HFFc6 (cell line): ENCODE measurements at places on chromosomes 7 and 10.

- DNase-seq: no peak
Measured at GRCh38 chr10:69278446-69278963, at the start of gene HK1. Gene HK1 (plus strand): TSS chr10:69278496.

DNA sequence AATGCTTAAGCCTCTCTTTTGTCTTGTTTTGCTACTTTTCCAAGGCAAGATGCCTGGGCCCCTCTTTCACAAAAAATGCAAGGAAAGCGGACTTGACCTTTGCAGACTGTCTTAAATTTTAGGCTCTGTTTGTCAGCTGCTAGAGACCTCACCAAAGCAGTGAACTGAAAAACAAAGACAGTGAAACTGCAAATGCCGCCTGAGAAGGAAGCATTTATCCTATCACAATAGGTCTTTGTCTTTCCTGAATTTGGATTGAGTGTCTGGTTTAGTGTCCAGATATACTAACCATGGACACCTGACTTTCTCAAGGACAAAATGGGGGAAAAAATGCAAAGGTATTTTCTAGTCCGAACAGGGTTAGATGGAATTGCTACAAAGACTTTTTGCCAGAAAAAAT lies 256.9 kb downstream of the INHBA start:
- no peak for DNase-seq

- DNase-seq: peak; percentile 74
Measured at GRCh38 chr7:79282882-79283602, 170.4 kb downstream of the MAGI2 start.

DNA sequence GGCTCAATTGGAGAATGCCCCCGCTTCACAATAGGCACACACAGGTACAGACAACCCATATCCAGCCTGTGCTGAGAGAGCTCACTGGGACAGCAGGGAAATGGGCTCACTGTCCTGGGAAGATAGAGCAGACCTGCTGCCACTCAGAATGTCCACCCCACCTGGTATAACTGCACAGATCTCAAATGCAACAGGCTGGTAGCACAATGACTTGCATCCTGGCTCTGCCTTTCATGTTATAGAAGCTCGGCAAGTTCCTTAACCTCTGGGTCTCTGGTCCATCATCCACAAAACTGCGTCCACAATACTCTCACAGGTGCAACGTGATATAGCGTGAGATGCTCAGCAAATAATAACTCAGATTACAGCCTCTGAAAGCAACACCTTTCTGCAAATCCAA lies 295.4 kb downstream of the GRID1 start:
- no peak for DNase-seq

- DNase-seq: no peak
Measured at GRCh38 chr7:128388145-128388485, 21.7 kb downstream of the IMPDH1 start.

GRCh38 chr10:71627230-71627939 lies 92.2 kb downstream of the C10orf105 start:
- no peak for DNase-seq

DNA sequence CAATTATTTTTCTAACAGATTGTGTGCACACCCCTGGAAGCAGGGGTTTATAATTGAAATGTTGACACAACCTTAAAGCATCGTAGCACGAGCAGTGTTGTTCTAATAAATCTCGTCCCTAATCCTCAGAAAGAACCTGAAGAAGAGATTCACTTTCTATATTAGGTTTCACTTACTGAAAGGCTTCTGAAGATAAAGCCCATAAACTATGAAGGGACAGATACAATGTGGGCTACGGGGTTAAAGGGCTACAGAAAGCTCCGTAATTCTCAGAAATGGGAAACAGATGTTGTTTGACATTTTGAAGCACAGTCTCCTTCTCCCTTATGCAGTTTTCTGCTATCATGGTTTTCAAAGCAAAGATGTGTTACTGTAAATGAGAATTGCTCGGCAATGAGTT lies 479.6 kb downstream of the GATA3 start:
- no peak for DNase-seq

DNA sequence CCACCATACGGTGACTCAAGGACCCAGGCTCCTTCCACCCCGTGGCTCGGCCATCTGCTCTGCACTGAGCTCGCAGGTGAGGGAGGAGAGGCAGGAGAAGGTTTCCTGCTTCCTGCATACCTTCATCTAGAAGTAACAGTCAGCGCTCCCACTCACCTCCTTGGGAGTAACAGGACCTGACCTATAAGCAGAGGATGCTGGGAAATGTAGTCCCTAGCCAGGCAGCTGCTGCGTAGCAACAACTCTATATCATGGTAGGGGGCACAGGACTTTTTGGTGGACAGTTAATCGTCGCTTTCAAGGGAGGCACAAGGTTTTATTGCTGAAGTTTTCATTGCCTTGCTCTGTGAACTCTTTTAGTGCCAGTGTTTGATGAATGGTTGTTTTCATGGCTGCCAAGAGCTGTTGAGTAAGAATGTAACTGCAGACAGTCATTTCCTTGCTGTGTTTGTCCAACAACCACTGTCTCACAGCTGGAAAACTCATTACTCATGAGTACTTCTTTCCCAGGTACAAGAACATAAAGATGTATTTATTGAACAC lies 10.2 kb upstream of the ZFYVE27 start:
- peak; percentile 49 for DNase-seq

GRCh38 chr7:81845744-81846241 lies 75.9 kb upstream of the HGF start:
- no peak for DNase-seq

DNA sequence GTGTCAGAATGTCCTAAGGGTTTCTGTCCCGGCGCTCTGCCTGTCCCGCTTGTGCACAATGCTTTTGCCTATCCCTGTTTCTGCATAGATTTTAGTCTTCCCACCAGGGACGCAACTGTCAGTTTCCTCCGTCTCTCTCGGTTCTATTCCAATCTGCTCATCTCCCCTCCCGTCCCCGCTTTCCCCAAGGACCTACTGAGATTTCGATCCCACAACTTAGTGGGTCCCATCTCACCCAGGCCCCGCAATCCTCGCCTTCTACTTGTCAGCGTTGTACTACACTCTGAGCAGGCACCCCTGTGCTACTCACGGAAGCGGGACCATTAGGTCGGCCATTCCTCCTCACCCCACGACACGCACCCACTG lies 519 bp upstream of the ZNF655 start:
- no peak for DNase-seq

- no peak for DNase-seq
Measured at GRCh38 chr7:366161-366803, 76.3 kb downstream of the FOXL3 start.

- no peak for DNase-seq
Measured at GRCh38 chr10:86899132-86899531, 58.3 kb downstream of the MMRN2 start.

DNA sequence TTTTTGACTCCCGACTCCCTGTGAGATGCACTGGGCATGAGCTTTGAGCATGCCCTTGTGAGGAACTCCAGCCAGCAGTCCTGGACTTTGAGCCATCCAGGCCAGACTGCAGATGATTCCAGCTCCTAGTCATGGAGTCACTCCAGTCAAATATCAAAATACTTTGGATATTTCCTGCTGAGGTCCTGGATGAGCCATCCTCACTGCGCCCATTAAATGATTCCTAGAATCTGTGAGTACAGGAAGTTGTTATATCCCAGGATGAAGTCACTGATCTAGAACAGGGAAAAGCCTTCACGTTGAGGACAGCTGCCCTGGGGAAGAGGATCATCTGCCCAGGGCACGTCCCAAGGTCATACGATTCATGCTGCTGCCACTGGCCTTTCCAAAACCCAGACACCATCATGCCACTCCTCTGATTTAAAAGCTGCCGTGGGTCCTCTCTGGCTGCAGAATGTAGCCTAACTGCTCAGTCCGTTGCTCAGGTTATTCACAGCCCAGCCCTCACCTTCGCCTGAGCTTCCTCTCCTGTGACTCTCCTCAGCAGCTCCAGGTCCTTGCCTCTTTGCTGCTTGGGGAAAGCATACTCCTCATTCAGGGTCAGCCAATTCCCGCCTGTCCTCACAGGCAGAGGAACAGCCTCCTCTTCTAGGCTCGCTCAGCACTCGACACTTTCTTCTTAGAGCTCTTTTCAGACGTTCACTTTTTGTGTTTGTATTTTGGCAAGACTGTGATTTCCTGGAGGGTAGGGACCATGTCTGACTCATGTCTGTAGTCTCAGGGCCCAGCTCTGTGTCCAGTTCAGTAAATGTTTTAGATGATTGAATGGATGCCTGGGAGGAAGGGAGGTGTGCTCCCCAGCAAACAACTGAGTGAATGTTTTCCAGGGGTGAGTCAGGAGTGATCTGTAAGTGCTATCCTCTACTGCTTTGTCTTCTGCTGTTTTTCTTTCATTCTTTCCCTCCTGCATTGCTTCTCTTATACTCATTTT lies 157.8 kb downstream of the SNX10 start:
- no peak for DNase-seq

DNA sequence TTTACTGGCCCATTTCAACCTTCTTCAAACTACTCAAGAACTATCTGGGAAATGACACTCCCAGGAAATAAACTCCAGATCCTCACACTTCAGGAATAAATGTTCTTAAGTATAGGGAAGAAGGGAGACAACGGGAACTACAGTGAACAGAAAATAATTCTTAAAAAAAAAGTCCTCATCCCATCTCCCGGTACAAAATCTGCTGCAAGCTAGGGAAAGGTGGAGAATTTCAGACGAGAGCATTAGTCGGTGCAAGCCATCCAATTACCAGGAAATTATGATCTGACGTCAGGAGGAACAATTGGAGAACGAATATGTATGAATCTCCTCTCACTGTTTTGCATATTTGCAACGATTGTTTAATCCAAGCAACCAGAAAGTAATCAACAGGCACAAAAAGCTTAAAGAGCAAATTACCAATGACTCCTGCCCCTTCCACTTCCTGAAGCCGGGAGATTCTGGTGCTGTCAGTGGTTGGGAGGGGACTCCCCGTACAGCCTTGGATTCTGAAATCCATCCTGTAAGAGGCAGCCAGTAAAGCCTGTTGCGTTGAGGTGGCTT lies 15.1 kb upstream of the GATA3 start:
- no peak for DNase-seq

DNA sequence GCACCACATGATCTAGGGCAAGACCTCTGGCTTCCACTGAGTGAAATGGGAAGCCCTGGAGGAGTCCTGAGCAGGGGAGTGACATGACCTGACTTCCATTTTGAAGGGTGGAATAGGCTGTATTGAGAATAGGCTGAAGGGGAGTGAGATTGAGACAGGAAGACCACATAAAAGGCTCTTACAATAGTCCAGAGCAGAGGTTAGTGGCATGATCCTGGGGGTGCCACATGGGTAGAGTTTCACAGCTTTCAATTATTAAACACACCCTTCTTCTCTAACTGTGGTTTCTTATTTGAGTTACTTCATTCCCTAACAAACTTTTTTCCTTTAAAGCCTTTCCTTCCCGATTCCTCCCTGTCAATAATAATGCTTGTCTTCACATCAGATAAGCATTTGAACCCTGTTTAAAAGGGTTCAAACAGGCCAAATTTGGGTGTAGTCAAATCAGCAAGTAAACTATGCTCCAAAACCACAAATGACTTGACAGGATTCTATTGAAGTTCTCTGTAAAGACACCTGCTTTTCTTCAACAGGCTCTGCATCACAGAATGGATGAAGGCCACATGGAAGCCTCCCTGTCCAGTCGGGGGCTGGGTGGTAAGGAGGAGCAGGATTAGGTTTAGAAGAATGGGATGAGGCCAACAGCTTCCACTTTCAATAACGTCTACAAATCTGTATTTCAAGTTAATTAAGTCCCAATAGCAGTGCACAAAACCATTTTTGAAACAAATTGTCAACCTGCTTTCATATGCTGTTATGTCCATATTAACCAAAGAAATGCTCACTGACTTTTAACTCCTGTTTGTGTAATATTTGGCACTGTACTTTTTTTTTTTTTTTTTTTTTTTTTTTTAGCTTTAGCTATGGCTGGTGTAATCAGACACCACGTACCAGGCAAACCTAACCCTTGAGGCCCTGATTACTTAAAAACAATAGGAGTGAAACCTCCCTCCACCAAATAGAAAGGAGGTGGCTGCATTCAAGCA lies 131.9 kb downstream of the NRCAM start:
- no peak for DNase-seq

DNA sequence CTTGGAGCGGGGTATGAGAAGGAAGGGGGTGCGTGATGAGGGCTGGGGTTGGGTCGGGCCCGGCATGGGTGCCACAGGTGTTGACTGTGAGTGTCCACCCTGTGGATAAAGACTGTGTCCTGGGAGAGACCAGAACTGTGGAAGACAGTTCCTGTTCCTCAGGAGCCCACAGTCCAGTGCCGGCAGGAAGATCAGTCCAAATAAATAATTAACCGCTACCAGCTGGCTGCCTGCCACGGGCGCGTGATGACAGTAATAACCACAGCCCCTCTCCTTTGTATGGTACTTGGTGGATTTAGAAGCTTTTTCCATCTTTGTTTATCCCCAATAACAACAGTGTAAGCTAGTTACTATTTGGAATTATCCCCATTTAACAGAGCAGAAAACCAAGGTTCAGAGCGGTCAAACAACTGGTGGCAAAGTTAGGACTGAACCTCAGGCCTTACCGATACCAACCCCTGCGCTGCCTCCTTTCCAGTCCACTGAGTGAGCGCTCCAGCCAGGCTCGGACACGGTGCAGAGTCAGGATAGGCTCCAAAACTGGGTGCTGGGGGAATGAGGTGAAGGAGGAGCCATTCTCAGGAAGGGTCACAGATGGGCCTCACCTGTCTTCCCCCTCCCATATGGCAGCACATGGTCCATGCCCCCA lies 5.1 kb downstream of the ZMIZ1 start:
- peak; percentile 35 for DNase-seq

GRCh38 chr7:27300421-27300820 lies 57.8 kb downstream of the EVX1 start:
- no peak for DNase-seq

DNA sequence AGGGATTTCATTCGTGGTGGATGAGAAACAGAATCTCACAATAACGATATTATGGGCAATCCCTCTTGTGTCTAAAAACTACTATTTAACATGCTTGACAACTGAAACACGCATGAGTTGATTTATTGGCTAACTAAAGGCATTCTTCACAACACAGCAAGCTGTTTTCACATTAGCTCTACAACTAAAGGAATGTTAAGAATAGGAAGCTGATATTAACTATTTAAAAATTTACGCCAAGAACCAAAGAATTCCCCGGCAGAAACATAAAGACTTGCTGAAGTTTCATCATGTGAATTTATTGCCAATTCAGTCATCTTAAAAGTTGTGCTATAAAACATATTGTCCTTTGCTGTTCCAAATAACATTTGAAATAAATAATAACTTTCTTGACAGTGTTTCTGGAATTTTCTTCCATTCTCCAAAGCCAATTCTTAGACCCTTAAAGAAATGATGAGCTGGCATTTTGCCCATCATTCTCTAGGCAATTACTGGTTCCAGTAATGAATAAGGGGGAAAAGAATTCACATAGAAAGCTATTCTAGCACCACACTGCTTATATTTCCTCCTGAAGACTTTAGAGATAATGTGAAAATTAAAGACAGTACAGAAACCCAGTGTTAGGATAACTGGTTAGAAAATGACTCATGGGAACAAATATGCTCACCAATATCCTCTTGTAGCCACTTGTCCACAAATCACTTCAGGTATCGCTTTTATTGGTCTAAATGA lies 233.1 kb downstream of the PARD3 start:
- DNase-seq: peak; percentile 36

- no peak for DNase-seq
Measured at GRCh38 chr10:91621483-91622113, 11.3 kb downstream of the PPP1R3C start.

- no peak for DNase-seq
Measured at GRCh38 chr7:86991771-86992191, 67.7 kb downstream of the ELAPOR2 start.
